Stimulated activated naive CD8-positive, alpha-beta T cell treated with anti-CD3 and anti-CD28 coated beads, Interleukin-15, Interleukin-2, amounts not matched to agents 100 U/mL and 50 U/mL, for 24 hours (primary cell): ENCODE measurements at places on chromosomes 3 and 15.

GRCh38 chr3:48899273-48899672 lies 591 bp upstream of the SLC25A20 start:
- DNase-seq: peak; percentile 15

GRCh38 chr3:69197922-69198530 lies 75.6 kb upstream of the LMOD3 start:
- peak; percentile 60 for DNase-seq

- no peak for DNase-seq
Measured at GRCh38 chr3:194169595-194169994, 33.6 kb downstream of the HES1 start.

GRCh38 chr3:25555695-25556437 lies 108.8 kb downstream of the TOP2B start:
- DNase-seq: no peak

- no peak for DNase-seq
Measured at GRCh38 chr3:15499536-15499935, 22.0 kb downstream of the COLQ start.
